ENCODE measurements at places on chromosomes 2 and 18.
A peak's percentile ranks its signal among the peaks of the same experiment; 100 is the strongest.

GRCh38 chr2:225891013-225891412 lies 491.5 kb downstream of the NYAP2 start:
- DNase-seq = no peak

DNA sequence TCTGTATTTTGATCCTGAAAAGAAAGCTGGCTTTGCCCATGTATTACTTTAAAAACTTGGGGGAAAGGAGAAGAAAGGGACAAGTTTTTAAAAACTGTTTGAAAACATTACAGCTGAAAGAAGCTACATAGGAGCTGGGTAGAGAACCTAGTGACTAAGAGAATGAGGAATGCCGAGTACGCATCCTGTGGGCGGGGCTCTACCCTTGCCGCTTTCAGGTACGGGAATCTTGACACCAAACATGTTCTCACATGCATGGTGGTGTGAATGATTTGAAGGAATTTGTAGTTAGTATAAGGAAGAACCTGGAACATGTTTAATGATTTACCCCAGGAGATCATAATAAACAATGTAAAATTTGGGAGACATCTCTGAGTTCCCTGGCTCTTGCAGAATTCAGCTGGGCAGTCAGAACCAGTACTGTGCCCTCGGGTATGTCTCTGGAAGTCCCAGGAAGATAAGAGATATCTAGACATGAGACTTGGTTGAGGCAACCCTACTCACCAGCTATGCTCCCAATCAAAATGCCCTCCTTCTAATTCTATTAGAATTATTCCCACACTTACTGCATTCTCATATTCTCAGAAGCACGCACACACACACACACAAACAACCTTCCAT lies 16.5 kb upstream of the TGFA start:
- peak; percentile 21 for DNase-seq

DNA sequence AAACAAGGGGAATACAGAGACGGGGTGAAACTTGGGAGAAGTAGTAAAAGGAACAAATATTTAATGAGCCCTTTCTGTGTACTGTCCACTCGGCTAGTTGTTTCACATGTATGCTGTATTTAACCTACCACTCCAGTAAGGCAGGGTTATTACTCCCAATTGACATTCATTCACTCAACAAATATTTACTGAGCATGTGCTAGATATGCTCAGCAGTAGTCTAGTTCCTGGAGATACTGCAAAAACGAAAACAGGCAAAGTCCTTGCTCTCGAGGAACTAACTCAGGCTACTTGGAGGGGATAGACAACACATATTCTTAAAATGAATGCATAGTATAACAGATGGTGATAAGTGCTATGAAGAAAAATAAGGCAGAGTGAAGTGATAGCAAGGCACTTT lies 207.3 kb downstream of the SS18 start:
- DNase-seq = no peak

GRCh38 chr2:231894566-231895380 lies 31.4 kb downstream of the NPPC start:
- DNase-seq = no peak

DNA sequence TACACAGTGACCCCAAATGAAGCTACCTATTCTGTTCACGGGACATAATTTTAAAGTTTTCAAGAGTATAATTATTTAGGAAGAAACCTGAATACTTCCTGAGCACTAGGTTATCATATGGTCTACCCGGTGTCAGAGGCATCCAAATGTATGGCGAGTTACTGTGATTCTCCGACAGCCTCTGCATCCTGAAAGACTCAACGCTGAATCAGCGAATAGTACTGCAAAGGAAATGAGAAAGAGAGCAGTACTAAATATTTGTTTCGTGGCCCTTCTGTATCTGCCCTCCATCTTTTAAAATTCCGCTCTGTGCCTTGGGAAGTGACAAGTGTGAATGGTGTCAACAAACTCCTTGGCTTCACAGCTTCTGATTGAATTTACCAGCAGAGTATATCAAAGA lies 358.0 kb upstream of the ZEB2 start:
- DNase-seq = no peak

- no peak for DNase-seq
Measured at GRCh38 chr2:119184512-119184911, 26.0 kb upstream of the C1QL2 start.

Data from tongue (tissue), 3 donors.